Endothelial cell of umbilical vein (primary cell): ENCODE measurements at places on chromosomes 3 and 15. TPM values are rescaled to one million over a fixed set of nuclear protein-coding genes. Genes with fewer than 3 reads are reported as not detected.

GRCh38 chr3:99866261-99866761 is 48.6 kb downstream of the CMSS1 start:
- peaks cover 3% of the 10 kb centered on the region for H3K36me3 ChIP-seq
- no peaks in the 10 kb centered on the region for H3K27me3 ChIP-seq
- peak overlapping the region; percentile 80 for H3K27ac ChIP-seq
- no peak overlapping the region for H3K4me3 ChIP-seq

The RBMS3 gene
- 37.3 and 42.3 TPM in 2 replicates for total RNA-seq

The DZIP1L gene
- 14.6 and 17.9 TPM in 2 replicates for total RNA-seq

DNA sequence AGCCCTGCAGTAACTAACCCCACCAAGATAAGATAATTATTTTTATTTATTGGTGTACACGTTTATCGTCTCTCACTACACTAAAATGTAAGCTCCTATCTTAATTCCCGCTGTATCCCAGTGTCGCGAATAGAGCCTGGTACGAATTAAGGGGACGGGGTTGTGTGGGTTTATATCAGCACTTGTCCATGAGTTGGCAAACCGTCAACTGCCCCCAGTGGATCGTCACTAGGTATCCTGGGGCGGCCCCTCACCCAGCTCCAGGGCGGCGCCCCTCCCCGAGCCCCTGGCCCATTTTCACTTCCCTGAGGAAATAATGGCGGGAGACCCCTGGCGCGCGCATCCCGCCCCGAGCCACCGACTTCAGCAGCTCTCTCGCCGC is 465 bp downstream of the RUVBL1 start:
- H3K4me1 ChIP-seq, result peaks cover 12% of the 10 kb centered on the region
- H3K36me3 ChIP-seq, result no peaks in the 10 kb centered on the region
- H3K27ac ChIP-seq, result peak overlapping the region; percentile 57

GRCh38 chr3:45689787-45690145 is 570 bp downstream of the SACM1L start:
- DNase-seq, result peak; percentile 55
- peak overlapping the region; percentile 94 for H3K4me3 ChIP-seq
- H3K36me3 ChIP-seq, result no peaks in the 10 kb centered on the region
- H3K27ac ChIP-seq, result peak overlapping the region; percentile 77
